Body of pancreas (tissue), 4 donors: ENCODE measurements at places on chromosomes 1 and 21. TPM values are rescaled to one million over a fixed set of nuclear protein-coding genes. Genes with fewer than 3 reads are reported as not detected.

The GNG12 gene
- total RNA-seq, result 26.4 TPM

The CAPN9 gene
- total RNA-seq, result not detected

The ATP1A1 gene
- 593 TPM for total RNA-seq

The EPHA10 gene
- total RNA-seq, result 2.0 TPM

GRCh38 chr1:93811326-93812065, 67.5 kb downstream of the DNTTIP2 start:
- H3K4me3 ChIP-seq, result no peak overlapping the region
- no peak overlapping the region for H3K27ac ChIP-seq
- DNase-seq, result no peak
- no peaks in the 10 kb centered on the region for H3K36me3 ChIP-seq
- H3K27me3 ChIP-seq, result no peaks in the 10 kb centered on the region
- H3K4me1 ChIP-seq, result no peaks in the 10 kb centered on the region

DNA sequence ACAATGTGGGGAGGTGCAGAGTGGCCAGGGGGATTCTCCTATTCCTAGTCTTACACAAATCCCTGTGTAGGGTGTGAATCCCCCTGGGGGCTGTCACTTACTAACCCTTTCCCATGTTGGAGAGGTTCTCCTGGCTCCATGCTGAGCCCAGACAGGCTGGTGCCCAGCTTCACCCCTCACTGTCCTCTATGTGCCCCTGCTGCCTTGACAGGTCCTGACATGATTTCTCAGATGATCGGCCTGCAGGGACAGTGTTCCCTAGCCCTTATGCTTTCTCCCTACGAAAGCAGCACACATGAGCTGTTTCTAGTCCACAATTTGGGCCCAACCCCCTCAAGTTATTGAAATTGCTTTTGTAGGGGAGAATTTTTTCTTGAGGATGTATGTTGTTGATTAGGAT, 68.9 kb upstream of the FAM78B start:
- no peak overlapping the region for H3K4me3 ChIP-seq
- DNase-seq, result no peak
- H3K4me1 ChIP-seq, result no peaks in the 10 kb centered on the region
- H3K27me3 ChIP-seq, result no peaks in the 10 kb centered on the region
- H3K27ac ChIP-seq, result no peak overlapping the region

DNA sequence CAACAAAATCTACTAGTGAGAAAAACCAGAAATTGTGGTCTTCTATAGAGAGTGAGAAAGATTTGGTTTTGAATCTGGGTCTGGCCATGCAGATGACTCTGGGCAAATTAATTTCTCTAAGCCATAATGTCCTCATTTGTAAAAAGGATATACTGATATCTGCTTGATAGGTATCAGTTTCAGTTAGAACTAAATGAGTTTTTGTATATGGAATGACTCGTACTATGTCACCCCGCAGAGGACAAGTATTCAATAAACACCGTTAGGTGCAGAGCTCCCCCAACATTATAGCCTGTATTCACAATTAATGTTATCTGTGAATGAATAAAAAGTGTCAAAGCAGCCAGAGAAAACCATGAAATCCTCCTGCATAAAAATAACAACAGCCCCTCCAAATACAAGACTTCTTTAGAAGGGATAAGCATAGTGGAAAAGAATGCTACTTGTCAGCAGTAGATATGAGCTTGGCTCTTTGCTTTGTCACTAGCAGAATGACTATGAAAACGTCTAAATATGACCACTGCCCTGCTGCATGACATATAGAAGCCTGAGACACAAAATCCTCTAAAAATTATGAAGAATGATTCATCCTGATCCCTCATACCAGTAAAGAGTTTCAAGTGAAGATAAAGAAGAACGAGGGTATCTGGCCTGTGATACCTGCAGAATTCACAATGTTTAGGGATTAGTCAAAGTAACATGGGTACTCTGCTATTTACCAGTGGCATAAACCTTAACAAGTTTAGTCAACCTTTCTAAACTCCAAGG, 17.8 kb downstream of the SCAF4 start:
- H3K27me3 ChIP-seq, result no peaks in the 10 kb centered on the region
- no peak for DNase-seq
- H3K4me3 ChIP-seq, result no peak overlapping the region
- no peak overlapping the region for H3K27ac ChIP-seq

DNA sequence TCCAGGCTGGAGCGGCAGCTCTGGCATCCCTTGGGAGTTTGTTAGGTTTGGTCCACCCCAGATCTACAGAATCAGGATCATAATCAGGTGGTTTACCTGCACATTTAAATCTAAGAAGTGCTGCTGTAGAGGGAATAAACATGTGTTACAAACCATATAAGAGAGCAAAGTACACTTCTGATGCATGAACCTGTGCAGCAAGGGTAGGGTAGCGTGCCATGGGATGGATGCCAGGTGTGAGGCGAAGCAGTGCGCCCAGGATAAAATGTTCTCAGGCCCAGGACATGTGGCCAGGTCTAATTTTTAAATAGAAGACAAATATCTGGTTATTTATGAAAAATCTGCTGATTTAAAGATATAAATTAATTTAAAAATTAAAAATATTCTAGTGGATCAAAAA, 308.8 kb upstream of the USP24 start:
- H3K4me1 ChIP-seq, result no peaks in the 10 kb centered on the region
- no peaks in the 10 kb centered on the region for H3K27me3 ChIP-seq
- H3K36me3 ChIP-seq, result no peaks in the 10 kb centered on the region
